Mesothelial cell of epicardium (in vitro differentiated cells): ENCODE measurements at places on chromosomes 11 and 22. TPM values are rescaled to one million over a fixed set of nuclear protein-coding genes. Genes with fewer than 3 reads are reported as not detected.

GRCh38 chr11:6201481-6201880 lies 2.5 kb downstream of the OR52W1 start:
- no peak overlapping the region for H3K27ac ChIP-seq
- H3K27me3 ChIP-seq = no peaks in the 10 kb centered on the region
- DNase-seq = no peak
- H3K4me1 ChIP-seq = no peaks in the 10 kb centered on the region
- H3K4me3 ChIP-seq = no peak overlapping the region

DNA sequence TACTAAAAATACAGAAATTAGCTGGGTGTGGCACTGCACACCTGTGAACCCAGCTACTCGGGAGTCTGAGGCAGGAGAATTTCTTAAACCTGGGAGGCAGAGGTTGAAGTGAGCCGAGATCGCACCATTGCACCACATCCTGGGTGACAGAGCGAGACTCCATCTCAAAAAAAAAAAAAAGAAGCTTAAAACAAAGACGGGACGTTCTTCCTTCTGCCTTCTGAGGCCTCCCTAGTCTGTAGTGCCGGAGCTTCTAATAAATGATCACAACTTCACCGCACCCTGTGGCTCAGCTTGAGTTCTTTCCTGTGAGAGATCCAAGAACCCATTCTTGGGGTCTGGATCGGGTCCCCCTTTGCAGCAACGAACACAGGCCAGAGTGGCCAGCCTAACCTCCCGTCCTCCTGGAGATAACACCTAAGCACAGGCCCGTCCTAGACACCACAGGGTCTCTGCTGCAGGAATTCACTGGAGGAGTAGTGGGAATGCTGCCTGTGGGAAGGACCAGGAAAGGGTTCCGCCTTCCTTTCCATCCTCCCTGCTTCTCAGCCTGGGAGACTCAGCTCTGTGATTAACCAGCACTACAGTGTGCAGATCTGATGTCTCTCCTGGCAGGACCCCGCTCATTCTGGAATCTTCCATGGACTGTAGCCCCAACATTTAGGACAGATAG lies 2.2 kb upstream of the APOBEC3H start:
- H3K27ac ChIP-seq = no peak overlapping the region
- DNase-seq = no peak
- H3K4me3 ChIP-seq = no peak overlapping the region
- no peaks in the 10 kb centered on the region for H3K36me3 ChIP-seq

RIMBP3C gene
- 0.31 to 0.71 TPM (median 0.38 TPM) in 3 replicates for total RNA-seq

MS4A15 gene
- total RNA-seq = 0.13 to 0.42 TPM (median 0.18 TPM) in 3 replicates

- H3K36me3 ChIP-seq = no peaks in the 10 kb centered on the region
- H3K4me3 ChIP-seq = no peak overlapping the region
- no peak for DNase-seq
- H3K27ac ChIP-seq = no peak overlapping the region
- peaks cover 16% of the 10 kb centered on the region for H3K4me1 ChIP-seq
Observed at GRCh38 chr11:123211981-123212380, 16.9 kb upstream of the CLMP start.

OR2AG2 gene
- 0.11 to 0.29 TPM (median 0.27 TPM) in 3 replicates for total RNA-seq

MYOD1 gene
- total RNA-seq = not detected in 3 replicates

DNA sequence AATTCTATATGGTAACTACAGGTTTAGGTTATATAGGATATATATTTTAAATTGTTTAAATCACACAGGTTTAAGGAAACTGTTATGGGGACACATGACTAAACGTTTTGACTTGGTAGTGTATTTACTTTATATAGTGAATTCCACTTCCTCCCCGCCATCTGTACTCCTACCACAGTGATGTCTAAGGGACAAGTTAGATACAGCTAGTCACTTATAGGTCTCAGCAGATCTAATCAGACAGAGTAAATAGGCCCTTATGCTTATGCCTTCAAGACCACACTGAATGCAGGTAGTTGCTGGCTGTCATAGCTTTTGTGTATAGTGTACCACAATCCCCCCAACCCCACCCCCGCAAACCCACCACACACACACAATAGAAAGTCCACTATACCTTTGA lies 8.2 kb downstream of the SESN3 start:
- no peak for DNase-seq
- H3K4me3 ChIP-seq = no peak overlapping the region
- H3K27ac ChIP-seq = no peak overlapping the region
- no peaks in the 10 kb centered on the region for H3K27me3 ChIP-seq
- H3K36me3 ChIP-seq = peaks cover 22% of the 10 kb centered on the region

CDC42BPG gene
- total RNA-seq = 24.6 to 30.1 TPM (median 25.0 TPM) in 3 replicates

SLN gene
- not detected in 3 replicates for total RNA-seq

- H3K4me1 ChIP-seq = peaks cover 2% of the 10 kb centered on the region
- no peak overlapping the region for H3K27ac ChIP-seq
- H3K36me3 ChIP-seq = no peaks in the 10 kb centered on the region
- peaks cover 61% of the 10 kb centered on the region for H3K27me3 ChIP-seq
Observed at GRCh38 chr22:17117890-17118289, 3.3 kb downstream of the TMEM121B start.

DNA sequence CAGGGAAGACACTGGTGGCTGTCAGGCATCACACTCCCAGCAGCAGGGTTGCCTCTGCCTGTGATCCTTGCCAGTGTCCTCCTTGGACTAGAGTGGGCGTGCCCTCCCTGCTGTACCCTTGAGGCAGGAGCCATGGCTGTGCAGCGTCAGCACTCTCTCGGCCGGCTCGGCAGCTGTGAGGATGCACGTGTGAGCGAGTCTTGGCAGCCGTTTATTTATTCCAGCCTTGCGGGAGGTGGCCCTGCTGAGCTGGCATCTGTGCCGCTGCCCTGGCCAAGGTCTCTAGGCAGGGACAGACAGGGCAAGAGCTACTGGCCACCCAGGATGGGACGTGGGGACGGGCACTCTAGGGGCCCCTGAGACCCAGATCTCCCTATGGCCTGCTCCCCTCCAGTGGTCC lies 33.9 kb downstream of the TSPAN4 start:
- H3K4me1 ChIP-seq = no peaks in the 10 kb centered on the region
- DNase-seq = no peak
- H3K27me3 ChIP-seq = no peaks in the 10 kb centered on the region
- H3K27ac ChIP-seq = no peak overlapping the region

ZC3H7B gene
- total RNA-seq = 85.5 to 86.8 TPM (median 85.6 TPM) in 3 replicates

GRCh38 chr11:64792482-64792881 lies 10.5 kb downstream of the MAP4K2 start:
- H3K36me3 ChIP-seq = peaks cover 9% of the 10 kb centered on the region
- H3K27ac ChIP-seq = no peak overlapping the region
- DNase-seq = no peak
- H3K4me1 ChIP-seq = no peaks in the 10 kb centered on the region
- H3K4me3 ChIP-seq = no peak overlapping the region

GRCh38 chr11:11989774-11990744 lies 18.4 kb downstream of the DKK3 start:
- H3K4me3 ChIP-seq = no peak overlapping the region
- peaks cover 1% of the 10 kb centered on the region for H3K36me3 ChIP-seq
- H3K4me1 ChIP-seq = peaks cover 20% of the 10 kb centered on the region

CASP5 gene
- total RNA-seq = not detected in 3 replicates

GRCh38 chr11:10407055-10407454 lies 48.0 kb upstream of the AMPD3 start:
- H3K27ac ChIP-seq = no peak overlapping the region
- no peaks in the 10 kb centered on the region for H3K27me3 ChIP-seq
- H3K4me1 ChIP-seq = peaks cover 10% of the 10 kb centered on the region
- no peak overlapping the region for H3K4me3 ChIP-seq
- no peaks in the 10 kb centered on the region for H3K36me3 ChIP-seq

HSPB2 gene
- 0.22 to 0.51 TPM (median 0.27 TPM) in 3 replicates for total RNA-seq

GRCh38 chr11:69449320-69450063 lies 32.0 kb upstream of the LINC01488 start:
- DNase-seq = no peak
- H3K27ac ChIP-seq = no peak overlapping the region
- no peaks in the 10 kb centered on the region for H3K27me3 ChIP-seq
- H3K36me3 ChIP-seq = no peaks in the 10 kb centered on the region
- no peak overlapping the region for H3K4me3 ChIP-seq

- H3K27ac ChIP-seq = no peak overlapping the region
- no peaks in the 10 kb centered on the region for H3K36me3 ChIP-seq
- no peak for DNase-seq
- H3K4me3 ChIP-seq = no peak overlapping the region
- peaks cover 48% of the 10 kb centered on the region for H3K27me3 ChIP-seq
- peaks cover 3% of the 10 kb centered on the region for H3K4me1 ChIP-seq
Observed at GRCh38 chr22:37443086-37443485, 15.8 kb upstream of the ELFN2 start.

DNA sequence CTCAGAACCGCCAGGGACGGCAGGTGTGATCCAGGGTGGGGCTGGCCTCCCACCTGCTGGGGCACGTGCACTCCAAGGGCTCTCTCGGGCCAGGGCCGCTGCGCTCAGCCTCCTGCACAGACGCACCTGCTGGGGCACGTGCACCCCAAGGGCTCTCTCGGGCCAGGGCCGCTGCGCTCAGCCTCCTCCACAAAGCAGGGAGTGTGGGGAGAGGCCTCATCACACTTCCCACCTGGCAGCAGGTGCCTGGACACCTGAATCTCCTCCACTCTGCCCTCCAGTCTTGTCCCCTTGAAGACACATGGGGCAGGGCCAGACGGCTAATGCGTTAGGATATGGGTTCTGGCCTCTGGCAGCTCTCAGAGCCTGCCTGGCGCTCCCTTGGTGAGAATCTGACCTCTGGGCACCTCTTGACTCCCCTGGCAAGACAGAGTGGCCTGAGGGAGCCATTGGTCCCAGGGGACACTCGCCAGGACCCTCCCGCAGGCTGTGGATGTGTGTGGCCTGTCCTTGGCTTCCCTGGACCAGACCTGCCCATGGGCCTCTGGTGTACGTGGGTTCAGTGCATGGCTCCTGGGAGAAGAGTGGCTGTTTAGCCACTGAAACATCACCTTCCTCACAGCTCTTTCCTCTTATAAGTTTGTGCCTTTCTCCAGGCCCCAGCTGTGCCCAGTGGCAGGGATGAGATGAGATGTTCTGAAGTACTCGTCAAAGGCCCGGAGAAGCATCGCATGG lies 73.5 kb downstream of the BRD1 start:
- DNase-seq = no peak
- no peak overlapping the region for H3K27ac ChIP-seq
- H3K4me1 ChIP-seq = no peaks in the 10 kb centered on the region
- H3K36me3 ChIP-seq = no peaks in the 10 kb centered on the region
- H3K27me3 ChIP-seq = no peaks in the 10 kb centered on the region
- no peak overlapping the region for H3K4me3 ChIP-seq

SMC1B gene
- total RNA-seq = 0.07 TPM in 1 of 3 replicates, not detected in the others

DNA sequence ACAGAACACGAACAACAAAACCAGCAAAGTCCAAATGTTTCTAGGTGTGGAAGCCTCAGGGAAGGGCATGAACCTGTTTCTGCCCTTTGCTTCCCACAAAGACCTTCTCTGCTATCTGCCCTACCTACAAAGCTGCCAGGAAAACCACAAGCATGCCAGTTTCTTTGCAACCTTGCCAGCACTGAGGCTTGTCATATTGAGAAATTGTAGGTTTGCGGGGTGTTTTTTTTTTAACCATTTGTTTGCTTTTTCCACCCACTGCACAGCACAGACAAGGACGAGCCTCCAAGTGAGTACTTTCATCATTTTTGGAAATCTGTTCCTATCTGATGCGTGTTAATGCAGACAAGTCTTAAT lies 12.8 kb downstream of the PARVG start:
- H3K4me1 ChIP-seq = no peaks in the 10 kb centered on the region
- no peak overlapping the region for H3K27ac ChIP-seq
- H3K4me3 ChIP-seq = no peak overlapping the region
- DNase-seq = no peak
- peaks cover 31% of the 10 kb centered on the region for H3K27me3 ChIP-seq
- no peaks in the 10 kb centered on the region for H3K36me3 ChIP-seq

PGA5 gene
- total RNA-seq = not detected in 3 replicates

DNA sequence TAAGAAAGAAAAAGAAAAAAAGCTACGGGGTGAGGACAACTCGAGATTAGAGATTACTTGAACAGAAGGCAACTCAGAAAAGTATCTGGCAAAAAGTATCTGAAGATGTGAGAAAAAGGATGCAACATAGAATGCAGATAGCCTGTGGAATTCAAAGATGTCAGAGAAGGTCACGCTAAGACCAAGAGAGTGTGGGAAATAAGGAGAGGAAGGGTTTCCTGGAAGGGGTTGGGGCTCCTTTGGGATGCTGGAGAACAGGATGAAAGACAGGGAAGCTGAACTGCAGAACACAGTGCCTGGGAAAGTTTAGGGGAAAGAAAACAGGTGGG lies 1.2 kb downstream of the GUCY1A2 start:
- H3K4me1 ChIP-seq = peaks cover 41% of the 10 kb centered on the region
- peak overlapping the region; percentile 32 for H3K27ac ChIP-seq
- peaks cover 33% of the 10 kb centered on the region for H3K27me3 ChIP-seq
- H3K36me3 ChIP-seq = no peaks in the 10 kb centered on the region

DNA sequence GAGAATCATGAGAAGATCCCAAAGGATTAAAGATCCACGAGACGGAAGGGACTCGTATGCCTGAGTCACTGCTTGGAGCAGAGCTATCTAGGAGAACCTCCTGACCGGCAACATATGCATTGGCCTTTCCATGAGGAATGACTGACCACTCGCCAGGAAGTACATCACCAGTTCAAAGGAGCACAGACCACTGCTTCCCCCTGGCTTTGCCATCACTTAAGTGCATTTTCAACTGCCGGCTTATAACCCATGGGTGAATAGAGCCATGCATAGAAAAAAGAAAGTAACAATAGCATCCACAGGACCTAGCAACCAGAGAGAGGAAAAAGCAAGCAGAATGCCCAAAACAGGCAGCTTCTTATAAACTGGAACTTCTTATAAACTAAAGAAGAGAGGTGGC lies 98.3 kb upstream of the ZC3H12C start:
- DNase-seq = no peak
- no peak overlapping the region for H3K27ac ChIP-seq
- no peaks in the 10 kb centered on the region for H3K27me3 ChIP-seq
- H3K4me3 ChIP-seq = no peak overlapping the region
- no peaks in the 10 kb centered on the region for H3K4me1 ChIP-seq

MAP4K2 gene
- 23.7 to 25.8 TPM (median 25.0 TPM) in 3 replicates for total RNA-seq

DNA sequence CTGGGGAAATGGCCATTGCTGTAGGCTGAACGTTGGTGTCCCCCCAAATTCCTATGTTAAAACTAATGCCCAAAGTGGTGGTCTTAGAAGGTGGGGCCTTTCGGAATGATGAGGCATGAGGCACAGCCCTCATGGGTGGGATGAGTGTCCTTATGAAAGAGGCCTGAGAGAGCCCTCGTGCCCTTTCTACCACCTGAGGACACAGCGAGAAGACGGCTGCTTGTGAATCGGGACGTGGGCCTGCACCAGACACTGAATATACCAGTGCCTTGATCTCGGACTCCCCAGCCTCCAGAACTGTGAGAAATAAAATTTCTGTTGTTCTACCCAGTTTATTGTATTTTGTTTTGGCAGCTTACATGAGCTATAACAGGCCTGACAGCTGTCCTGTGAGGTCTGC lies 162.9 kb upstream of the B3GAT1 start:
- no peak overlapping the region for H3K4me3 ChIP-seq
- DNase-seq = no peak
- no peak overlapping the region for H3K27ac ChIP-seq
- H3K27me3 ChIP-seq = no peaks in the 10 kb centered on the region
- peaks cover 2% of the 10 kb centered on the region for H3K4me1 ChIP-seq
- no peaks in the 10 kb centered on the region for H3K36me3 ChIP-seq

PANX2 gene
- 6.0 to 7.0 TPM (median 6.4 TPM) in 3 replicates for total RNA-seq
